ENCODE measurements at places on chromosomes 12 and 14.

DNA sequence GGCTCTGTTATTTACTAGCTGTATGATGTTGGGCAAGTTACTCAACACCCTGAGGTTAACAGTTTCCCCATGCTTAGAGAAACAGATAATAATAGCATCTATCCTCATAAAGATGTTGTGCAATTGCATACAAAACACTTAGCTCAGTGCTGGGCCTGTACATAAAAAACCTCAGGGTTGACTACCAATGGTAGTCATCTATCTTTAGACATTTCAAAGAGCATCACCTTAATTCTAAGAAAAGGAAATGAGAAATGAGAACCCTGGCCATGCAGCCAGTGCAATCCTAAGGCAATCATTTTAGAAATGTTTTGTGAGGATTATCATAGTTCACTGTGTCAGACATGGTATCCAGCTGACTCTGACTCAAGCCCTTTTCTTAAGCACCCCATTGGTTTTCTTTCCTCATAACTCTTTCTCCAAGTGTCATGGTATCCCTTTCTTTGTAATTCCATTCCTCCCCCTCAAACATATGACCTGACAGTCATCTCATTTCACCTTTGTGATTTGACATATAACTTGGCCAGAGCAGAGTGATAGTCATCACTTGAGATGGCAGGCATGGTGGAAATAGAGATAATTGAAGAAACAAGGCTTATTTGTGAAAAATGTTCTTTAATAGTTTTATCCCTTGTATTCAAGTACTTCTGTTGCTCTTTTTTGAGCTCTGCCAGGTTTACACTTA is 29.5 kb upstream of the OSBPL8 start:
- no peak for DNase-seq

DNA sequence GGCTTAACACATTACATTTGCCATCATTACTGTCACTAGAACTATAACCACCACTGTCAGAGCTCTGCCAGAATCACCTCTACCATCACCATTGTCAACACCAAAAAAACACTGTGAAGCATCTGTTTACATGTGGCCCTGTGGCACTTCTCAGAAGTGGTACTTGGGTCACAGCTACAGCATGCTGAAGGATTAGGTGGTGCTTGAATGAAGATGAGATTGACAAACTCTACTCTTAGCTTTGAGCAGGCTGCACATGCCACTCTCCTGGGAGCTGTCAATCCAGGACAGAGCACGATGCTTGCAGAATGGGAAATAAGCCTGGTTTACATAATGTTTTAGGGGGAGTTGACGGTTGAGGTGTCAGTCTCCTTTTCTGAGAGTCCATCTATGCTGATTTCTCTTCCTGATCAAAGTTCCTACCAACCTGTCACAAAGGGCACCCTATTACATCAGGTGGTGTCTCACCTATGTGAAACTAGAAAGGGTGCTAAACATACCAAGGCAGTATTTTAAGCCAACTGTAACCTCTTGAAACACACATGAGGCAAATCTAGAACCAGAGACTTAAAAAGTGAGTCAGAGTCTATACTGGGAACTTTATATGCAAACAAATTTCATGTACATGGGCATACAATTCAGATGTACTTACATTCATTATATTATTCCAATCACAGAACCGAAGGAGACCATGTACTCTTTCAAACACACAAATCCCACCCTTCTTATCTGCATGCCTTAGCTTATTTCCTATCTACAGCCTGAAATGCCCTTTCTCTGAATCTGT is 258.7 kb downstream of the EMP1 start:
- no peak for DNase-seq

- DNase-seq, result no peak
These were observed 260.9 kb downstream of the ITPR2 start for GRCh38 chr12:26572137-26572536.

DNA sequence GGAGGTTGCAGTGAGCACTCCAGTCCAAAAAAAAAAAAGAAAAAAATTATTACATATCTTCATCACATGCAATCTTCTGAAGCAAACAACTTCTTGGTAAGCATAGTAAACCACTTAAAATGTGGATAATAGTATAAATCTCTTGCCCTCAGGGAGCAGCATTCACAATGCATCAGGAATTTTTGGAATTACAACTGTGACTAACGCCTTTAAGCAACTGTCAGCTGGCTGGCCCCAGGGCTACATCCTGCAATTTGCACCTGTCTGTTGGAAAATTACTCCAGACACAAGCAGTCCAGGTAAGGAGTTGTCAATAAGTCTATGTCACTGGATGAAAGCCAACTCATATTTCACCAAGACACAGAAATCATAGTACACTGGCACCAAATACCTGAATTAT is 5.5 kb upstream of the SLC7A7 start:
- no peak for DNase-seq

DNA sequence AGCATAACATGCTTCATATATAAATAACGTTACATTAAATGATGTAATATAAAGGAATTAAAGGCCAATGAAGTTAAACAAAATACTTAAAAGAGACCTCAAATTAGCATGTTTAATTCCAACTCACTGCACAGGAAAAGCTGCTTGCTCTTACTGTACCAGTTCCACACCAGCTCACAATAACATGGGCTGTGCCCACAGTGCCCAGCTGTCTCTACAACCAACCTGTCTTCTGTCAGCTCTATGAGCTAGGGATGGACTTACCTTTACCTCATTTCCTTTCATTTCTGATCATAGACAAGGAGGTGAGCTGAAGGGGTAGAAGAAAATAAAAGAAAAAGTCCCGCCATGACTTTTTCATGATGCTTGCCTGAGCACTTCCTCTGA is 64.8 kb downstream of the NKX2-1 start:
- no peak for DNase-seq

- DNase-seq, result no peak
These were observed 552.3 kb downstream of the SLC16A7 start for GRCh38 chr12:60148109-60148508.

DNA sequence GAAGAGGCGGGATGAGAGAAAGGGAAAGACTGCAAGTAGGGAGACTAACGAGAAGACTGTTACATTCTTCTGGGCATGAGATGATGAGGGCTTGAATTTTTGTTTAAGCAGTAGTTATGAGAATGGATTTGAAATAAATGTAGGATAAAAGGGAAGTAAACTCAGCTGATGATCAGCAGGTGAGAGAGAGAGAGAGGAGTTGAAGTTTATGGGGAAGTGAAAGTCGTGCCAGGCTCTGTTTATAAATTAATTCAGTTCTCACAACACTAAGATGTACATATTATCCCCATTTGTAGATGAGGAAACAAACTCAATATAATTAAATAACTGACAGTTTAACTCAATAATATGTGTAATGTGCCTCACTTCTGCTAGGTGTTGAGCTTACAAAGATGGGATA is 170.0 kb upstream of the RMST start:
- DNase-seq, result no peak

DNA sequence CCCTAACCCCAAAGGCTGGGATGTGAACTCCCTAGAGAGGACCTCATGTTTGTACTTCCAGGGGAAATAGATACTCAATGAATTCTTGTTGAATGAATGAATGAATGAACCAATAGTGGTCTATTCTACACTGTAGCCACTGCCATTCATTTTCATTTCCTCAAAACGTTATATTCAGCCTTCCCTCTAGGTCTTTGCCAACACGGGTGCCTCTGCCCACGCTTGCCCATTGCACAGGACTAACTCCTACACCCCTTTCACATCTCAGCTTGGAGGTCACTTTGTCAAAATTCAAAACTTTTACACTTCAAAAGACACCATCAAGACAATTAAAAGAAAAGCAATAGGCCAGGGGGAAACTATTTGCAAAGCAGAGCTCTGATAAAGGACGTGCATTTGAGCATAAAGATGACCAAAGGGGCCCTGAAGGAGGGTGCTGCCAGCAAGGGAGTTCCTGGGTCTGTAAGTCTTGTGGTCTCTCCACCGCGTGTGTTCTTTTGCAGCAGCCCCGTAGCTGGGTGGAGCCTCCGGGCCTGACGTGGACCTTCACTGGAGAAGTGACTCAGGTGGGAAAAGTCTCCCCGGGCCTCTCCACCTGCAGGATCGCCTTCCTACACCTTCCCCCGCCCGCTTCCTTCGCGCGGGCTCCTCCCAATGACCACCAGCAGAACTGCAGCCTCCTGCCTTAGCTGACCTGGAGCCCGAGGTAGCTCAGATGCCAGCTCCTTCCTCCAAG is 31.5 kb downstream of the TMEM63C start:
- no peak for DNase-seq

DNA sequence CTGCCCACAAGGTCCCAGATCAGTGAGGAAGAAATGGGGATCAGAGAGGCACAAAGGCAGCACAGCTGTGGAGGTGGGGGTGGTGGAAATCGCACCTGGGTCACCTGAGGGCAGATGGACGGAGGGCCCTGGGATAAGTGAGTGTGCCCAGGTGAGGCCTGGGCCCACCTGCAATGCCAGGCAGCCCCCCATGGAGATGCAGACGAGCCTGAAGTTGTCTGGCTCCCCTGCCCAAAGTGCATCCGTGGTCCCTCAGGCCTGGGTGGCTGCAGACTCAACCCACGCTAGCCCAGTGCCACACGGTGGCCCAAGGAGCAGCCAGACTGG is 84.9 kb downstream of the NCOR2 start:
- no peak for DNase-seq

- no peak for DNase-seq
These were observed 2.2 kb upstream of the CLMN start for GRCh38 chr14:95321693-95322455.

- DNase-seq, result no peak
These were observed 80.3 kb downstream of the PAPOLA start for GRCh38 chr14:96582411-96582961.

GRCh38 chr12:7868391-7868790 is 4.3 kb downstream of the SLC2A14 start:
- DNase-seq, result no peak

GRCh38 chr14:60488175-60488574 is 2.3 kb upstream of the C14orf39 start:
- DNase-seq, result no peak

DNA sequence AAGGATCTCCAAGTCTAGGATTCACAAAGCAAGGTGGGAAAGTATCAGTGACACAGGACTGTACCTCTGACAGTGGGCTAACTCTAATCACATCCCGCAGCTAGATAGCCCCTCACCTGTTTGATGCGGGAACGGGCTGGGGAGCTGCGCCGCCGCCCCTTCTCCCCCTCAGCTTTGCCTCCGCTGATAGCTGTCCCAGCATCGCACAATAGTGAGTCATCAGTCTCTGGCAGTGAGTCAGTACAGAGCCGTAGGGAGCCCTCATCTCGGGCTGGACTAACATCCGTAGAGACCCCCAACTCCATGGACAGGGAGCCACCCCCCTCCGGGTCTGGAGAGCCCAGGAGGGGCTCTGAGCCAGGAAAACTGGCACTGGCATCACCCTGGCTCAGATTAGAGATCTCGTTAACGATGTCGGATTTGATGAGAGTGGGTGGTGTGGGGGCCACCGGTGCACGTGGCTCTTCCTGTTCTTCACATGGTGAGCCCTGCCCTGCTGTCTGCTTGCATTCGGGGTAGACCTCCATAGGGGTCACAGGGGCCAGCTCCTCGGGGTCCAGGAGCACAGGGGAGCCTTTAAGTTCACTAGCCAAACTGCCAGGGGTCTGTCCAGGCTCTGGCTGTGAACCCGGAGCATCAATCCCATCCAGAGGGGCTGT is 10.9 kb downstream of the KMT2D start:
- DNase-seq, result no peak

DNA sequence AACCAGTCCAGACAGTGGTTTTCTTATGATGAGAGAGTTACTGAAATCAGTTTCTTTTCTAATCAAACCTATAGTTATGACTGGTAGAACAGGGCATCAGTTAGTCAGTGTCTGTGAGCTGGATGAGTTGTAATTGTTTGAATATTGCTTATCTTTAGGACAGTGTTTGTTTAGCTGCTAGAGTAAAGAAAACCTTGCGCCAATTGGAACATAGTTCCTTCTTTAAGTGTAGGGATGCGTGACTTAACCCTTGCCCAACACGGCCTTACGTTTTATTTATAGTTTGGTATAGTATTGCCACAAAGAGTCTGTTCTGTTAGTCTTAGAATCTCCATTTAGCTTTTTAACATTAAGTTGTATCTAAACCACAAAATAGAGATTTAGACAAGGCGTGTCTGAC is 572.6 kb downstream of the SLC16A7 start:
- DNase-seq, result no peak

DNA sequence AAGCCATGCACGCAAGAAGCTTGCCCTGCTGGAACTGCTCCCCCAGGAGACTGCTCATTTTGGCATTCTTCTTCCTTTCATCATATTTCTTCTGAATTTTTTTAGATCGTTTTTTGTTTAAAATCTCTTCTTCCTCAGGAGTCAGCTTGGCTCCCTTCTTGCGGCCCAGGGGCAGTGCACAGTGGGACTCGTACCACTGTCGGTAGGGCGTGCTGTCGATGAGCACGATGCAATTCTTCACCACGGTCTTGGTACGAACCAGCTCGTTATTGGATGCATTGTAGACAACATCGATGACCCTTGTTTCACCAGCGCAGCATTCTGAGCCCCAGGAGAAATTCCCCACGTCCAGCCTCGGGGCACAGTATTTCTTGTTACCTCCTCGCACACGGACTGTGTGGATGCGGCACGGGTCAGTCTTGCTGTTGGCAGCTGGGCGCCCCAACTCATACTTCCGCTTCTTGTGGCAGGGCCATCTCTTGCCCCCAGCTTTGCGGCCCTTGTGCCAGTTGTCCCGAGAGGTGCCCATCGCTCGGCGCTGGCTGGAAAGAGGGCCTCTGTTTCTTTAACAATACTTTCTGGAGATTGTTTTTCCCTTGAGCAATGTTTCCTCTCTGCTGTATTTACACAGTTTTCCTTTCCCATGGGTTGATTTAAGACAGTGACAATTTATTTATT is 452.4 kb downstream of the TMEM121 start:
- no peak for DNase-seq

- DNase-seq, result no peak
These were observed 2.2 kb downstream of the ADIPOR2 start for GRCh38 chr12:1692895-1693610.

GRCh38 chr12:11228296-11228879 is 41.1 kb downstream of the PRB3 start:
- no peak for DNase-seq

DNA sequence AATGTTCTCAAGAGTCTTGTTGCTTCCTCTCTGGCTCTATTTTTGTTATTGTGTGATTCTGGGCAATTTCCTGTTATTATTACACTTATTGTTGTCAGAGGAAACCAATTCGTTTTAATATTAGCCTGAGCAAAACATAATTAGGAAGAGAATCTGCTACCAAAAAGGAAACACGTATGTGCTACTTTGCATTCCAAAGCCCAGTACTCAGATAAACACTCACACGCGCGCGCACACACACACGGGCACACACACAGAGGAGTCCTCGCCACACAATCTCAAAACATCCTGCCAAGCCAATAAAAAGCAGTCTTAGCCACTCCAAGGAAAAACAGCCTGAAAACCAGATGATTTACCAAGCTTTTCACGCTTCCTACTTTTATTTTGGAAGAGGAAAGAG is 400.7 kb downstream of the NUAK1 start:
- DNase-seq, result no peak

- DNase-seq, result no peak
These were observed 128.5 kb downstream of the KCNK10 start for GRCh38 chr14:88194531-88194930.

All from stimulated activated CD8-positive, alpha-beta memory T cell treated with anti-CD3 and anti-CD28 coated beads, Interleukin-7, amount 100 ng/mL, for 1 hour (primary cell).